NCI-H1092 (cell line): ENCODE measurements at places on chromosomes 3 and 15.

GRCh38 chr3:144106970-144107369, 135.3 kb downstream of the DIPK2A start:
- DNase-seq: no peak

- no peak for DNase-seq
Measured at GRCh38 chr3:197960694-197961581, 921 bp downstream of the LMLN start.

GRCh38 chr15:92056875-92057274, 203.4 kb downstream of the SLCO3A1 start:
- no peak for DNase-seq

- no peak for DNase-seq
Measured at GRCh38 chr15:42932833-42933515, 12.4 kb upstream of the TTBK2 start.

DNA sequence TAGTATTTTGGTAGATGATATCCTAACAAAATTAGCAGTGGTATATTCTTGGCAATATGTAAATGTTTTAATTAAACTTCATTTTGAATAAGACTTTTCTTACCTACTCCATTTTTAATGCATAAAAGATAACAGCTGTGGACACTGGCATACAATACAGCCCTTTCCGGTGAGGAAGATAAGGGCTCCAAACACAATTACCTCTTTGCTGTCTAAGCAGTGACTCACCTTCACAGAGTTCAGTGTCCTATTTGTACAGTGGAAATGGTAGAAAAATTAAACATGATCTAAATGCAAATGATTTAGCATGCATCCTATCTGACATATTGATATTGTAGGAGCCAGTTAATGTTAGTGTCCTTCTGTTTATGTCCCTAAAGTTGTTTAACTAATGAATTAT, 969.4 kb downstream of the PLOD2 start:
- DNase-seq: no peak

GRCh38 chr3:41317718-41318117, 118.4 kb downstream of the CTNNB1 start:
- DNase-seq: no peak

GRCh38 chr3:2790266-2790815, 319.8 kb downstream of the IL5RA start:
- DNase-seq: no peak

DNA sequence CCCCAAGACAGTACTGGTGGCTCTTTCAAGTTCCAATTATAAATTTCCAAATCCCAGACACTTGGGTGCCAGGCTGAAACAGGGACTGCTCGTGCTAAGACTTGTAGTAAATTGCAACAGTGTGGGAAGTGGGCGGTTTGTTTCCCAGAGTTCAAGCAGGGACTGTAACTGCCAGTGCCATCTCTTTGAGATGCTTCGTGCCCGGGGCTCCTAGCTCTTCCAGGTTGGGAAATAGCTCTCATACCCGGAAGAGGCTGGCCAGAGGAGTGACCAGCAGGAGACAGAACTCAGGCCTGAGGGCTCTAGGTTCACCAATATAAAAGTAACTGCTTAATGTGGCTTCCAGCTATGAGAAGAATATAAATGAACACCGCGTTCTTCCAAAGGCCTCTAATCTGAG, 54.0 kb upstream of the NEO1 start:
- no peak for DNase-seq

DNA sequence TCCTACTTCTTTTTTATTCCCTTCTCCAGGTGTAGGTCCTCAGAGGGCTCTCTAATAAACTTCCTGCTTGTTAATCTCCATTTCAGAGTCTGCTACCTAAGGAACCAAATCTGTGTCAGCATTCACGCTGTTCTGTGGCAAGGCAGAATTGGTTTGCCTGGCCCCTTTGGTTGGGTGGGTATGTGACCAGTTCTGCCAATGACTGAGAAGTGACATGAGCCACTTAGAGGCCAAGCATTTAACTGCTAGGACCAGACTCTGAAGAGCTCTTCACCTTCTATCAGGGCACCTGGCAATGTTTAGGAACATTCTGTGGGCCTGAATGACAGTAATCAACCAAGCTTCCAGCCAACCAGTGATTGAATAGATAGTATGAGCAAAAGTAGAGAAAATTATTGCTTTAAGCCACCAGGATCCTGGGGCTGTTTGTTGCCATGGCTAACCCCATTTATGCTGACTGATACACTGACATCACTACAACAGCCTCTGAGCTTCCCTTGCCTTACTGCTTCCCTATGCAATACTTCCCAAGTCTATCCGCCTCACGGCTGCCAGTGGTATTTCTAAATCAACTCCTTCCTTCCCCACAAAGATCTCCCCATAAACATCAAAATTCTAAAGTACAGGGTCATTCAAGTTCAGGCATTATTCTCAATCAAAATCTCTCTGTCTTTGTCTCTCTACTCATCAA, 7.6 kb downstream of the FRMD4B start:
- DNase-seq: no peak

DNA sequence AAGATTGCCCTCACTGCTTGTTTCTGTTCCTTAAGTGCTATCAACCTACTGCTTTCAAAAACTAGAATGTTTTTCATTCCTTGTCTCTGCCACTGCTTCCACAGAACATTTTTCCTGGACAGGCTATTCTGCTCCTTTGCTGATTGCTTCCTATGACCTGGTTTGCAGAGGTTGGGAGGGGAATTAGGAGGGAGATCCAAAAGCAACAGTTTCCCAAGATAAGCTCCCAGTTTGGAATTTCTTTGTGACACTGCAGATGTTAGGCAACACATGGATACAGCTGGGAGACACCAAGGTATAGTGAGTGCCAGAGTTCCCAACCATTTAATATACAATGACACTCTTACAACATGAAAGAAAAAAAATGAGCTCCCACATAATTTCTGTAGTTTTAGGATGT, 1036.5 kb downstream of the ROBO2 start:
- DNase-seq: no peak
